ENCODE measurements at places on chromosomes 6 and 20.
A peak's percentile ranks its signal among the peaks of the same experiment; 100 is the strongest.

- DNase-seq = no peak
These were observed 18.8 kb downstream of the OR2A4 start for GRCh38 chr6:131682442-131682841.

- no peak for DNase-seq
These were observed 2.9 kb upstream of the TRMT11 start for GRCh38 chr6:125983246-125983945.

DNA sequence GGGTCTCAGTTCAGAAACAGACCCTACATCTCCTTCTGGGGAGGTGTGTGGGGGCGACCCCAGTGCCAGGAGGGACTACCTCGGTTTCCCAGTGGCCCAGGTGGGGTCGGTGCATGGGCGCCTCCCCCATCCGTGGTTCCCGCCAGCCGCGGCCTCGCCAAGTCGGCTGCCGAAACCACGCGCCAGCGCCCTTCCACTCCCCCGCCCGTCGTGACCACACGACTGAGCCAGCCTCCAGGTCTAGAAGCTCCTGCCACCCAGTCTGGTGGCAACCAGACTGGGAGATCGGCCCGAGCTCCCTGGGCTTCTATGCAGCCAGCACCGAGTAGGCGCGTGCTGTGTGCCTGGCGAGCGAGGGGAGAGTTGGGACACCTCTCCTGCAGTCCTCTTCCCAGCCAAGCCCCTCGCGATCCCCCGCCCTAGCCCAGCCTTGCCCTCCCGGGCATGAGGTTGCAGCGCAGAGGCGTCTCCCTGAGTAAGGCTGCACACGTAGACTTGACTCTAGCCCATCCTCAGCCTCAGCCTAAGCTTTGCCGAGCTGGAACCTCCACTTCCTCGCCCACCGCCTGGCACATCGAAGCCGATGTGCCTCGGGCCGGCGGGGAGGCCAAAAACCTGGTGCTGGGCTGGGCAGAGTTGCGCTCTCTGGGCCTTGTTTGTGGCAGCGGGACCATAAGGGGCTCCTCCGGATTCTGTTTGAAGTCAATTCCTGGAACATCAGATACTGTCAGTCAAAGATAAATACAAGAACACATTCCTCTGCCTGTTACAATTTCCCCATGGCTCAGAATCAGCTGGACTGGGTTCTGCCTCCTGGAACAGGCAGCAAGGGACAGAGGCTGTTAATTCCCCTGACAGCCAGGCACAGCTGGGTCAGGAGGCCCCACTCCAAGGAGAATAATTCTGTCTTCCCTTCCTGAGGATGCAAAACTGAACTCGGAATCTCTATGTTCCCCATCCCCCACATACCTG is 1.5 kb upstream of the CPNE5 start:
- peak; percentile 9 for DNase-seq

DNA sequence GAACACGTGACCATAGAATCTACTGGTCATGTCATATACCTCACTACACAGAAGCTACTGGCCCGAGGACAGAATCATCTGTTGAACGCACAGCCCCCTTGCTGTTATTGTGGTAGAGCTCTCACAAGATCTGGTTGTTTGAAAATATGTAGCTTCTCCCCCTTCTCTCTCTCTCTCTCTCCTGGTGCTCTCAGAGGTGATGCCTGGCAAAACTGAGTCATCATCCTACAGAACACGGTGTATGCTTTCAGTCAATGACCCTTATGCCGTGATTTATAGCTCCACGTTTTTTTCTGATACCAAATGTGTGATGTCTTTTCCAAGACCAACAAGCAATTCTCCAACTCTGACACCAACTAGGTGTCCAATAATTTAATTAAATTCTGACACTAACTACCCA is 13.0 kb upstream of the RBM24 start:
- DNase-seq = no peak

DNA sequence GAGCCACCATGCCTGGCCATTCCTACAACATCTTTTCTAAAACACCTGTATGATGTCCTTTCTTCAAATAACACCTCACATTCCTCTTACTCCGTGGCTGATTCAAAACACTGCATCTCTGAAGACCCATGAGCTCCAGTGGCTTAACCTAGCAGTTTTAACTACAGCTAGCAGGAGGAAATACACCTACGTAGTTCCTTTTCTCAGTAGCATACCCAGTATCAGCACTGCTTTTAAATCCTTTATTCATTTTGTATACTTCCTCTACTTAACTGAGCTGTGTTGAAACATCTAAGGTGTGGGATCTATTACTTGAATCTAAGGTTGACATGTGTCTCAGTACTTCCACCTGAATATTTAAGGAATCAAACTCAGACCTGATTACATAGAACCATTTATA is 113.6 kb upstream of the CCDC28A start:
- DNase-seq = no peak

DNA sequence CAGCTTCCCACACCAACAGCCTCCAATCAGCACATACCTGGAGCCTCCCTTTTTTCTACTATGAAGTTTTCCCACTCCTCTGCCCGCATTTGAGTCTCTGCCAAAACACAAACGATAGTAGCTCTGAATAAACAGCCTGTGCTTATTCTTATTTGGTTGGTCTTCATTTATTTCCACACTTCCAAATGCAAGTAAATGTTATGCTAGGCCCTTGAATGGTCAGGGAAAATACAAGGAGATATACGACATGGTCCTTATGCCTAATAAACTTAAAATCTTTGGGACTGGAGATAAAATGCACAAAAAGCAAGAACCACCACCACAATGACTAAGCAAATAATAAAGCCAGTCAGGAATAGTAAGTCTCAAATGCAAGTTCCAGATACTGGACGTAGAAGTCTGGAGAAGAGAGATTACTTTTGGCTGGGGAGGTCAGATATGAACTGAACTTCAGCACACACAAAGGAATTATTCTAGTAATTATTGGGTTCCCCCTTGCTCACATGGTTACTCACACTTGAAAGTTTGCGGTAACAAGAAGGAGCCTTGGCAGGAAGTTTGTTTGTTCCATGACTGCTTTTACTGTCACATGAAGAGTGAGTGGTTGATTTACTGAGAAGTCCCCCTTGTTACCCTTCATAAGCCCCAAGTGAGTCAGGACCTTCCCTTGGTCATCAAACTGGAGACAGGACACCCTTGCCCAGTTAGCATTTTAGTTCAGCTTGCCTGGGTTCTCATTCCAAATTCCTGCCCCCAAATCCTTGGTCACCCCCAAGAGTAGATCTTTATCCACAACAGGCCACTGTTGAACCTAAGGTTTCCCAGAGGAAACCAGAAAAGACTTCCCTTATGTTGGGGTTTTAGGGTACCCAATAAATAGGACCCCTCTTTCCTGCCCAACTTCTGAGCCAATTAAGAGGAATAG is 511.2 kb upstream of the JARID2 start:
- DNase-seq = no peak

- no peak for DNase-seq
These were observed 107.6 kb downstream of the JAG1 start for GRCh38 chr20:10565922-10566897.

GRCh38 chr6:24227556-24227955 is 101.5 kb downstream of the NRSN1 start:
- no peak for DNase-seq

GRCh38 chr20:17568972-17569521 is 828 bp upstream of the DSTN start:
- no peak for DNase-seq

DNA sequence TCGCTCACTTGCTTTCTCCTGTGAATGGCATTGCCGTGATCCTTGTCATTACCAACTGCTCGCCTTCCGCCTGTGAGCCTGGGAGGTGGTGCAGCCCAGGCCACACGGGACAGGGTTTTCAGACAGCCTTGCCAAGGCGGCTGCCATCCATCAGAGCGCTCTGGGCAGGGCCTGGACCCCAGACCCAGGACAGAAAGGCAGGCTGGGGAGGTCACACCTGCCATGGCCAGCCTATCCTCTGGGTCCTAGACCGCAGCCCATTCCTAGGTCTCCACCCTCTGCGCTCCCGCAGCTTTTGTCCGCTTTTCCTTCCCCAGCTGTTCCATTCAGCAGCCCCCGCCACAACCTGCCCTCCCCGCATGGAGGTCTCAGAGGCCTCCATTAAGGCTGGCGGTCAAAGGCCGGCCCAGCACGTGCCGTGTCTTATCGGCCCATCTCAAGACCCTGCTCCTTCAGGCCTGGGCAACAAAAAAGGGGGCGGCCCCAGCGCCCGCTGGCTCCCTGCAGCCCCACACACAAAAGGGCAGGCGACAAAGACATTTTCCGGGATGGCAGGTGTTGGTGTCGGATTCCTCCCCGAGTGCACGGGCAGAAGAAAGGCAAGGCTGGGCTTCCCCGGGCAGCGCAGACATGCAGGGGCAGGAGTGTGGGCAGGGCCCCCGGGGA is 28.1 kb downstream of the INSM1 start:
- no peak for DNase-seq

DNA sequence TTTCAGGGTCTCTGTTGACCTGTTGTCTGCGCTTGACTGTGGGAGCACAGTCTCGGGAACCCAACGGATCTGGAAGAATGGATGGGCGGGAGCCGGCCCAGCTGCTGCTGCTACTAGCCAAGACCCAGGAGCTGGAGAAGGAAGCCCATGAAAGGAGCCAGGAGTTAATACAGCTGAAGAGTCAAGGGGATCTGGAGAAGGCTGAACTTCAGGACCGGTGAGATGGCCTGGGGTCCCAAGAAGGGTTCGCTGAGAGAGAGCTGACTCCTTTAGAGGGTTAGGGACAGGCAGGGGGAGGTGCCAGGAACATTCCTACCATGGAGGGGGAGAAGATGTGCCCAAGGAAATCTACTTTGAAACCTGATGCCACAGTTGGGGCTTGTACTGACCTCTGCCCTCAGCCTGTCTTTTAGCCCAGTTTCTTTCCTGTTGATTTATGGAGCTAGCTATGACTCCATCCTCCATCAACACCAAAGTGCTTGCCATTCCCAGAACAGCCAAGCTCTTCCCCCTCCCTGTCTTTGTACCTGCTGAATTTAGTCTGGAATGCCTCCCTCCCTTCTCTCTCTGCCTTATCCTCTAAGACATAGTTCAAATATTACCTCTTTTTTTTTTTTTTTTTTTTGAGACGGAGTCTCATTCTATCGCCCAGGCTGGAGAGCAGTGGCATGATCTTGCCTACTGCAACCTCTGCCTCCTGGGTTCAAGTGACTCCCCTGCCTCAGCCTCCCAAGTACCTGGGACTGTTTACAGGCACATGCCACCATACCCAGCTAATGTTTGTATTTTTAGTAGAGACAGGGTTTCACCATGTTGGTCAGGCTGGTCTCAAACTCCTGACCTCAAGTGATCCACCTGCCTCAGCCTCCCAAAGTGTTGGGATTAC is 12.2 kb downstream of the CEP250 start:
- DNase-seq = no peak

- no peak for DNase-seq
These were observed 9.9 kb downstream of the AKIRIN2 start for GRCh38 chr6:87692086-87692485.

- no peak for DNase-seq
These were observed 11.5 kb downstream of the SRXN1 start for GRCh38 chr20:641516-641875.

GRCh38 chr6:109524129-109524528 is 41.1 kb upstream of the ZBTB24 start:
- no peak for DNase-seq
